ENCODE measurements at places on chromosomes 3 and 15. TPM values are rescaled to one million over a fixed set of nuclear protein-coding genes. Genes with fewer than 3 reads are reported as not detected.

GRCh38 chr3:149366941-149367840 is 10.3 kb downstream of the TM4SF1 start:
- DNase-seq: no peak

- no peak for DNase-seq
Observed at GRCh38 chr15:42858999-42859789, 61.4 kb downstream of the TTBK2 start.

GRCh38 chr15:80367094-80367493 is 37.1 kb upstream of the ARNT2 start:
- DNase-seq: no peak

DNA sequence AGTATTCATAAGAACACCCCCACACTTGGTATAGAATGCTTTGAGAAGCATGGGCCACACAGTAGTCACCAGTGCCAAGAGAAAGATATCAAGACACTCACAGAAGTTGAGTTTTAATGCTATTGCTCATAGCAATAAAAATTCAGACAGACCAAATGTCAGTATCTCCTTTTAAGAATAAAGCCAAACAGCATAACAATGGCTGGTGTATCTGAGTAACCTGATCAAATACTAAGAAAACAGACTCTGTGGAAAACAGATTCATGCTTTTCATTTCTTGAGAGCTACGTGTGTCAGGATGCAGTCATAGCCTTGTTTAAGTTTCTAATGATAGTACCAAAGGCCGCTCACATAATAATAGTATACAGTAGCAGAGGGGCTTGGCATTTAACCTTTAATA is 778.5 kb downstream of the MECOM start:
- no peak for DNase-seq

DNA sequence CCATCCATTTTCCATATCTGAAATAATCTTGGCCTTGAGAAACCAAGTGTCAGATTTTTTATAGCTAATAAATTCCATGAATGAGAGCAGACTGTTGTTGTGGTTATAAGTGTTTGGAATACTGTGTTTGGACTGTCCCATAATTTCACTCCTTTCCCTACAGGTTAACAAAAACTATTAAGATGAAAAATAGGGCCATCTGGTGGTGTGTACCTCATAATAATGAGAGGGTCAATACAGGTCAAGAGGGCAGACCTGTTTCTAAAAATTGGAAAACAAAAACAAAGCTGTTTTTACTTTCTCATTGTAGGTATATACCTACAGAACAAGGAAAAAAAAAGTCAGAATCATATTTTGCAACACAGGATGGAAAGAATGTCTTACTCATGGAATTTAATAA is 553.8 kb upstream of the SGO1 start:
- DNase-seq: no peak

DNA sequence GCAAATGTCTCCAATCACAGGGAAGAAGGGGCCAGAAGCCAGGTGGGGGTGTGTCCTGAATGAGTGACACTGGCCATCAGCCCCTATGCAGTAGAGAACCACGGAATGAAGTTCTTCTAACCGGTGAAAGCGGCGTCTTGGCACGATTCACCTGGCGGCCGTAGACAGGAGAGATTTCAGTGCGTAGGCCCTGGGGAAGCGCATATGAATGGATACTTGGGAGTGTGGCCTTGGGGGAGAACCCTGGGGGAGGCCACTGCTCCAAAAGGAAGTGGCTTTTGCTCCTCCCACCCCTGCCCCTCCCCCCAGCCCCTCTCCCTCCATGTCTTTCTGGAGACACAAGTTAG is 43.6 kb downstream of the RBPMS2 start:
- no peak for DNase-seq

DNA sequence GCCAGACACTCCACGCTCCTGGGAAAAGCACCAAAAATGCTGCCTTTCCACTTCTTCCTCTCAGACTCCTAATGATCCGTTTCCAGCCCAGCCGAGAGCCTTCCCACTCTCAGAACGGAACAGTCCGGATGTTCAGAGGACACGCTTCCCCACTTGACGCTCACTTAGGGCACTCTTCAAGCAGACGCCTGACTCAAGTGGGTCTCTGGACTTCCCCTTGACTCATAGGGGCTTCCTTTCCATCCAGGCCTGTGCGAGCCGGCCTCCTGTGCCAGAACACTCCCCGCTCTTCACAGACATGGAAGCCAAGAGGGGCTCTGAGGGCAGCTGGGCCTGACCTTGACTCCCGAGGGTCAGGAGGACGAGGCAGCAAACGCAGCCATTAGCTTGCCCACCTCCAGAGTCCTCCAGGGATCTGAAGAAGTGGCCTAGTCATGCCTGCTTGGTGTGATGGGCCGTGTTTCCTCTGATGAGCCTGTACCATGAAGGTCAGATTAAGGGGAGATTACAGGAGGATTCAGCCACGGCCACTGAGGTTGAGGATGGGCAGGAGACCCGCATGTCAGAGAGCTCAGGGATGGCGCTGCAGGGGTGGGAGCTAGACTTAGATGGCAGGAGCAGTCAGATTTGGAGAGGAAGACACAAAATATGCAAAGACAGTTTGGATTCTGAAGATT is 114.7 kb upstream of the TLE3 start:
- peak; percentile 83 for DNase-seq

GRCh38 chr15:81418444-81418843 is 44.4 kb upstream of the TMC3 start:
- DNase-seq: no peak

The NR2E3 gene
- not detected for total RNA-seq

GRCh38 chr15:45635763-45636292 is 999 bp downstream of the SQOR start:
- DNase-seq: no peak

GRCh38 chr3:55789516-55789915 is 302.4 kb upstream of the WNT5A start:
- no peak for DNase-seq

GRCh38 chr3:140455521-140456214 is 222.2 kb upstream of the TRIM42 start:
- no peak for DNase-seq

The CFAP20DC gene
- total RNA-seq: not detected

The MAP1A gene
- 13.8 TPM for total RNA-seq

The LSAMP gene
- total RNA-seq: 1.7 TPM

DNA sequence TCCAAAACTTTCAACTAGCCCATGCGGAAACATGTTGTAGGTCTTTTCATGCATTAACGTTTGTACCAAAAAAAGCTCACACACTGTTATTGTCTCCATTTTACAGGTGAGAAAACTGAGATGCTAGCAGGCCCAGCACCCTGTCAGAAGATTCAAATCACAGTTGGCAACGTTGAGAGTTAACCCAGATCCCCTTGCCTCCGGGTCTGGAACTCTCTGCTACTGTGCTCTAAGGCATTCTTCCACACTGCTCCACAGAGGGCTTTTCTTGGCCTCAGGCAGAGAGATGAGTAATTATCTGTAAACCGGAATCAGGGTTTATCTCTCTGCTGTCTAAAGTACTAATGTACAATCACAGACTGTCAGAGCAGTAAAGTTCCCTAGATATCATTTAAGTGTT is 186.0 kb upstream of the LPP start:
- DNase-seq: no peak

The PLSCR5 gene
- total RNA-seq: not detected

GRCh38 chr3:73101881-73102280 is 40.4 kb downstream of the EBLN2 start:
- no peak for DNase-seq

GRCh38 chr3:74602471-74602870 is 12.0 kb downstream of the CNTN3 start:
- DNase-seq: no peak

The CPNE4 gene
- not detected for total RNA-seq

DNA sequence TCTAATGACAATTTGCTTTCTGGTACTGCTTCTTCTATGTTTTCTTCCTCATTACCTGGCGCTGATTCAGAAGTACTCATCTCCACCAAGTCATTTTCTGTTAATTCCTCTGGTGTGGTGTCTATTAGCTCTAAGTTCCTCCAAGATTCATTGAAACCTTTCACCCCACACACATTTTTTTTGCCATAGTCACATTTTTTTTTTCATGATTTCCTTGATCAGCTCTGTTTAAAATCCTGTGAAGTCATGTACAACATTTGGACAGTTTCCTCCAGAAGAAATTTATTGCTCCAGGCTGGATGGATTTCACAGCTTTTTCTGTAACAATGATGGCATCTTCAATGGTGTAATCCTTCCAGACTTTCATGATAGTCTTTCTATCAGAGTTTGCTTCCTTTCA is 243.2 kb upstream of the VEPH1 start:
- no peak for DNase-seq

DNA sequence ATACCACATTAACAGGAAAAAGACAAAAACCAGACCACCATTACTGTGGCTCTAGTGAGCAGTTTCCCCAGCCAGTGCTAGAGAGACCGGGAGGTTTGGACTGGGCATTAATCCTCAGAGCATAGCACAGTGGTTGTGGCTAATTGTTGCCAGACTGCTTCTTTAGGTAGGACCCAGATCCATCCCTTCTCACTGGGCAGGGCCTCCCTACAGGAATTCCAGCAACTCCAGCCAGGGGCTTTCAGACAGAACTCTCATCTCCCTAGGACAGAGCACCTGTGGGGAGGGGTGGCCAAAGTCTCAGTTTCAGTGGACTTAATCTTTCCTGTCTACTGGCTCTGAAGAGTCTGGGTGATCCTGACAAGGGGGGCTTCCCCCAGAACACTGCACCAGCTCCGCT is 759.6 kb downstream of the SQOR start:
- no peak for DNase-seq

DNA sequence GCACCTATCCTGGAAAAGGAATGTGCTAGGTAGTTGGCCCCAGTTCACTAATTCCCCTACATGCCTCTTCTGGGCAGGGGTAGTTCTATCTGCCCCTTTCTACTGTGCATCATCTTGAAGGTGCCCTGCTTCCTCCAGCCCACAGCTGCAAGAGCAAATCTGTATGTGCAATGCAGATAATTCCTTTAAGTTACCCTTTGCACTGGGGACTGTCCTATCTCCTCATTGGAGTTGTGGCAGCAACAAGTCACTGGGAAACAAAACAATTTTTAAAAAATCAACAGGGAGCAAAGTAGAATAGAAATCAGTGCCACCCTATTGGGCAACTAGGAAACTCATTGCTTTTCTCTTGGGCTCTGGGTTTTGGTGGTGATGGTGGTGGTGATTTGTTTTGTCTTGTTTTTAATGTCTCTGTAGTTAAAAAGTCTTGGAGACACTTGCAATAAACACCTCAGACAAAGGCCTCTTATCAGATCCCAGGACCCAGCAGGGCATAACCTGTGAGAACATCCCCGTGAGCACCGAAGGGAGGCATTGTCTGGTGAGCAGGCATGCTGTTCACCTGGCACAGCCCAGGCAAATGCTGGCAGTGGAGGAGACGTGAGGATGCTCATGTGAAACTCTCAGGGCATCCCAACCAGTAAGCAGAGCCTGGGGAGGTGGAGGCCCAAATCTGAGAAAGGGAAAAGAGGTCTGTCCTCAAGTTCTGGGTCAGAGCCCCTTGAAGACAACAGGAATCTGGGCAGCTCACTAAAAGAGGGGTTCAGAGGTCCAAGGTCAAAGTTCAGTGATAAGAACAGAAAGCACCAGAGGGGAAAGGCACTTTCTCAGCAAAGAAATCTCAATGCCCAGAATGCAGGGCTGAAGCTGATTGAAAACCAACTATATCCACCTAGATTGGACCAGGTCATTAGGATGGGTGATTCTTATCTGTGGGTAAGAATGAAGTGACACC is 27.9 kb downstream of the C2CD4B start:
- DNase-seq: no peak

The DLEC1 gene
- total RNA-seq: 1.9 TPM

- no peak for DNase-seq
Observed at GRCh38 chr15:31324186-31324585, 2.4 kb upstream of the KLF13 start.

DNA sequence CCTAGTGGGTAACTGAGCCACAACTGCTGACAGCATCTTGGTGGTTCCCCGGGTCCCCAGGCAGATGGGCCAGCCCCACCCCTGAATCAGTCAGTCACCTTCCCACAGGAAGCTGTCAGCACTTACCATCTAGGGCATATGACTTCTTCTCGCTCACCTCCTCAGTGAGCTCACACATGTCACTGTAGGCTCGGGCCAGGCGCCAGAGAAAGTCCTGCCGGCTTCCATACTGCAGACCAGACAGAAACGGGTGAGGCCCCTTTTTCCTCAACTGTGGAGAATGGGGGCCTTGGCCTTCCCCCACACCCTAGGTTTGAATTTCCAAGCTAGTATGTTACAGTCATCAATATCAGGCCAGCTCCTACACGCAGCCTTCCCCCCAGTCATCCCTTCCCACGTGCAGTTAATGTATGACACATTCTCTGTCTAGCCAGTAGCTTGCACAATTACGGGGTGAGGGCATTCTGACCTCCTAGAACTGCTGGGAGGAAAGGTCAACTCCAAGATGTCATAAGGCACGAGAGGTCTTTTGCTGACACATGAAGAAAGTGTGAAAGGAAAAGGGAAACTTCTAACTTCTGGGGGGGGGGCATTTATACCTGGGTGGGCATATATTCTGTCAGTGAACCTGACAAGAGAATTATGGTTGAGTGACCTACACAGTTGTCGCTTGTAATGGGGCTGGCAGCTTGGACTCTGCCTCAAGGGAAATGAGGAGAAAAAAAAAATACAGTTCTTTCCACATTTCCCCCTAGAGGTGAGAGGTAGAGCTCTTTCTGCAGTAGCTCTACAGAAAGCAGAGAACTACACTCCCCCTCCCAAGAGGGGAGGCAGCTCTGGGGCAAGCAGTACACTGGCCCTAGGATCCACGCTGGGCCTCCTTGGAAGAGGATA is 10.9 kb downstream of the RMDN3 start:
- DNase-seq: no peak

The PGBD4 gene
- total RNA-seq: 0.96 TPM

All from mesenteric fat pad (tissue), 1 donor.